ENCODE measurements at places on chromosomes 7 and 10.

DNA sequence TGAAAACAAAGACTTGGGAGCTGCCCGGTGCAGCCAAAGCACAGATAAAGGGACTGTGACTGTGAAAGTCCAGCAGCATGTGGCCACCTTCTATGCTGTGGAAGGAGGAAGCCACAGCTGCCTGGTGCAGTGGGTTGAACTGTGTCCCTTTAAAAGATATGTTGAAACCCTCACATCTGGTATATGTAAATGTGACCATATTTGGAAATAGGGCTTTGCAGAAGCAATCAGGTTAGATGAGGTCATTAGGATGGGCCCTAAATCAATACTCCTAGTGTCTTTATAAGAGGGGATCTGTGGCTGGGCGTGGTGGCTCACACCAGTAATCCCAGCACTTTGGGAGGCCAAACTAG is 136.9 kb downstream of the GLI3 start:
- H3K27ac ChIP-seq: no peak overlapping the region
- no peaks in the 10 kb centered on the region for H3K27me3 ChIP-seq
- no peaks in the 10 kb centered on the region for H3K36me3 ChIP-seq
- H3K4me3 ChIP-seq: no peak overlapping the region

DNA sequence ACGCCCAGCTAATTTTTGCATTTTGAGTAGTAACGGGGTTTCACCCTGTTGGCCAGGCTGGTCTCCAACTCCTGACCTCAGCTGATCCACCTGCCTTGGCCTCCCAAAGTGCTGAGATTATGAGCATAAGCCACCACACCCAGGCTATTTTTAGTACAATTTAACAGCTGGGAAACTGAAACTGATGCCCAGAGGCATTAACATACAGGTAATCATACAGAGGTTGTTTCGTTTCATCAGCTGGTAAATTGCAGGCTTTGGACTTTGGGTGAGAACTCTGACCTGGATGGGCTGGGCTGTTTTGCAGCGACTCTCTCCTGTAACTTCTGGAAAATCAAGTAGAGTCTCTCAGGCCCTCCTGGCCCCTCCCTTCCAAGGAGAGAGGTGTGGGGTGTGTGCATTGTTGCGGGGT is 6.2 kb upstream of the ACHE start:
- no peaks in the 10 kb centered on the region for H3K36me3 ChIP-seq
- H3K4me3 ChIP-seq: no peak overlapping the region
- H3K27ac ChIP-seq: no peak overlapping the region
- H3K27me3 ChIP-seq: peaks cover 50% of the 10 kb centered on the region
- peaks cover 4% of the 10 kb centered on the region for H3K4me1 ChIP-seq
- DNase-seq: no peak

- H3K4me3 ChIP-seq: no peak overlapping the region
- peaks cover 14% of the 10 kb centered on the region for H3K36me3 ChIP-seq
- no peak for DNase-seq
- peaks cover 71% of the 10 kb centered on the region for H3K4me1 ChIP-seq
- no peaks in the 10 kb centered on the region for H3K27me3 ChIP-seq
- H3K27ac ChIP-seq: no peak overlapping the region
These were observed 84.5 kb downstream of the SRPK2 start for GRCh38 chr7:105304040-105304895.

GRCh38 chr7:39656415-39656814 is 33.0 kb downstream of the RALA start:
- H3K4me3 ChIP-seq: no peak overlapping the region
- no peak overlapping the region for H3K27ac ChIP-seq
- peaks cover 4% of the 10 kb centered on the region for H3K4me1 ChIP-seq
- H3K36me3 ChIP-seq: peaks cover 48% of the 10 kb centered on the region
- no peak for DNase-seq

DNA sequence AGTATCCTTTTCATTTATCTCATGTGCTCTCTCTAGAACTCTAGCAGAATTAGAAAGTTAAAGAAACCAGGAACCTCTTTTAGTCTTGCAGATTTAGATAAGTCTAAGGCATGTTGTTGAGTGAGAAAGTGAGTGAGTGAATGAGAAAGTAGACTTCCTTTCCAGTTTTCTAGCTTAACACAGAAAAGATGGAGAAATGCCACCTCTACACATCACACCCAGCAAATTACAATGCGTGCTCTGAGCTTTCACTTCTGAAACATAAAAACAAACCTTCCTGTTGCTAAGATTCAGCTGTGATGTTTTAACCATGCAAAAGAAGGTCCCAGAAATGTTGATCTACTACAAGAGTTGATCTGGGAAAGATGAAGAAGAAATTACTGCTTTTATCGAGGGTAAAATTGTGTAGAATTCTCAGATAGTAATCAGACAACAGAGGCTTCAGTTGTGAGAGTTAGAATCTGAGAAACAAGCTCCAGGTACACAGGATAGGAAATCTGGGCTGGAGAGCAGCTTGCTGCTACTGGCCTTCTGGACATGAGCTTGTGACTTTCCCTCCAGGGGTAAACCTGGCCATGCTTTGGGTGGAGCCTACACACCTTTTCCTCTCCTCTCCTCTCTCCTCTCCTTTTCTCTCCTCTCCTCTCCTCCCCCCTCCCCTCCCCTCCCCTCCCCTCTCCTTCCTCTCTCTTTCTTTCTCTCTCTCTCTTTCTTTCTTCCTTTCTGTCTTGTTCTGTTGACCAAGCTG is 4.6 kb downstream of the CYP3A5 start:
- no peak for DNase-seq
- H3K36me3 ChIP-seq: no peaks in the 10 kb centered on the region
- no peaks in the 10 kb centered on the region for H3K27me3 ChIP-seq

DNA sequence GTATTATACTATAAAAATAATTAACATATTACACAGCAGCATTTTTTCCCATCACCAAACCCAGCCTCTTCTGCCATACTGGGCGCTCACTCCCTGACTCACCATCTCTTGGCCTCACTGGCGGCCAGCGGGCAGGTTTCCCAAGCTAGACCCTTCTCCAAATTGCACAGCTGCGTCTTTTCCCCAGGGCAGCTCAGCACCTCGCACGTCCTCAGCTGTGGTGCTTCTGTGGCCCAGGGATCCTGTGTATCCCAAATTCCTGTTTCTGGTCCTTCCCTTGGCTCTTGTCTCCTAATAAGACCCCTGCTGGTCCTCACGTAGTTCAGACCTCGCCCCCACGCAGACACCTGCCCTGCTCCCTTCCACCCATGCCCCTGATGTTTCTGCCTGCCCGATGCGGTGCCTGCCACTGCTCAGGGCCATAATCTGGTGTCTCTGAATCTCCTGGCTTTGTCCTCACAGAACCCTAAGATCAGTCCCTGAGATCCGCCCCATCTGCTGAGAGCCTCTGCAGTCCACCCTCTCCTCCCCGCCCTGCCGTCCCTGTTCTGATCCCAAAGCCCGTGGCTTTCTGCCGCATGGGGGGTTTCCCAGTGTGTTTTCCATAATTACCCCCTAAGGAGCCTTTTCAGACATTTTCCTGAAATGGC is 290.1 kb downstream of the TCERG1L start:
- no peak overlapping the region for H3K27ac ChIP-seq
- H3K36me3 ChIP-seq: no peaks in the 10 kb centered on the region
- H3K4me1 ChIP-seq: no peaks in the 10 kb centered on the region
- no peak overlapping the region for H3K4me3 ChIP-seq

DNA sequence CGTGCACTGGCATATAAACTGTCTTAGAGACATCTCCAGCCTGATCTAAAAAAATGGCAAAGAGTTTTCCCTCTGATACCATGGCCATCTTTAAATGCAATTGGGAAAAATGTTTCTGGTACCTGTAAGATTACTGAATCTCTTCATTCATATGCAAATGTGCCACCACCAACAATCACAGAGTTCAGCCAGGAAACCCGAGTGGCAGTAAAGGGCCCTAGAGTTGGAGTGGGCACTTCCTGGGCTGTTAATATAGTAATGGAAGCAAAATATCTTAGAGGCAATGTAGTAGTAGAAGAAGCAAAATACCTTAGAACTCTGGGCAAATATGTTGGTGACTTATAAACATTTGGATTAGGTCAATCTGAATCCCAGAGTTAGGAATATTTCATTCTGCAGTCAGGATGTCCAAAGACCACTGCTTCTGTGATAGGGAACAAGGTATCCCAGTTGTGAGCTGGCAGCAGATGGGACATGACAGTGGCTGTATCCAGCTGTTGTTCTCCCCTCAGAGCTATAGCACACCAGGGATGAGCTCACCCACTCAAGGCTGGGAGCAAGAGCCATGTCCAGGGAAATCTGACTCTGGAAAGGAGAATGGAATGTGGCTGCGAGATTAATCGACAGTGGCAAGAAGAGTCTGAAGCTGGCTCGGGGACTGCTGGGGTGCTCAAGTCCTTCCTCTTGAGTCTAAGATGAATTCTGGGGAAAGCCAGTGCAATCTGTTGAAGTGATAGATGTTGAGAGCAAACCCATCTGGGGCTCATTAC is 332.1 kb downstream of the PHTF2 start:
- no peaks in the 10 kb centered on the region for H3K27me3 ChIP-seq
- H3K4me1 ChIP-seq: no peaks in the 10 kb centered on the region
- no peak overlapping the region for H3K27ac ChIP-seq
- DNase-seq: no peak
- H3K4me3 ChIP-seq: no peak overlapping the region

DNA sequence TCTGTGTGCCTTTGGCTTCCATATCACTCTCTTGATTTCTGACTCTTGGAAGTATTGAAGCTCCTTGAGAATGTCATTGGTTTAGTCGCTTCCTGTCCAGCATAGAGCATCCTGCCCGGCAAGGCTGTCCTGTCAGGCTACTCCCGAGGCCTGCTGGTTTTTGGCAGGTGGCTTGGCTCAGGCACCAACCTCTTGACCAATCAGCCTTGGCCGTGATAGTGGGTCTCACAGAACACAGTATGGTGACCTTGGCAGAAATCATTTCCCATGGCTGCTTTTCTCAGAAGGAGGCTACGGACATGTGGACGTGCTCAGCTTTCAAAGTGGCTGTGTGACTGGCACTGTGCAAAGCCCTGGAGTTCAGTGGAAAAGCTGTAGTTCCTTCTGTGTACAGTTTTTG is 516.9 kb downstream of the REEP3 start:
- H3K4me3 ChIP-seq: no peak overlapping the region
- H3K27me3 ChIP-seq: peaks cover 9% of the 10 kb centered on the region
- H3K4me1 ChIP-seq: peaks cover 5% of the 10 kb centered on the region
- no peak overlapping the region for H3K27ac ChIP-seq
- DNase-seq: no peak
- no peaks in the 10 kb centered on the region for H3K36me3 ChIP-seq

- no peak for DNase-seq
- H3K4me3 ChIP-seq: no peak overlapping the region
- peaks cover 7% of the 10 kb centered on the region for H3K4me1 ChIP-seq
- no peak overlapping the region for H3K27ac ChIP-seq
- H3K36me3 ChIP-seq: no peaks in the 10 kb centered on the region
These were observed 319.2 kb upstream of the LRRN3 start for GRCh38 chr7:110771717-110772116.

DNA sequence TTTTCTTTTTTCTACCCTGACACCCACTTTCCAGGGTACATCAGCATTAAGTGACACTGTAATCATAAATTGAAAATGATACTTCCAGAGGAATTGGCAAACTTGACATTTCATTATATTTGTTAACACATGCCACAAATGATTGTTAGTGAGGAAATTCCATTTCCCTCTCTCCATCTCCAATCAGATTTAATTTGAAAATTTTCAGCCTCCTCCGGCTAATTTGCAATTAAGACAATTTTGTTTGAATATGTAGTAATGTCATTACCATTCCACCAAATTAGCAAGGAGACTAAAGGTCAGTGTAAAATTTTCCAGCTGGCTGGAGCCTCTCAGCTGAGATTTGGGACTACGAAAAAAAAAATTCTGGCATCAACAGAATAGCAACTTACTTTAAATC is 242.7 kb downstream of the FOXP2 start:
- no peak overlapping the region for H3K27ac ChIP-seq
- H3K36me3 ChIP-seq: no peaks in the 10 kb centered on the region
- H3K27me3 ChIP-seq: no peaks in the 10 kb centered on the region
- H3K4me3 ChIP-seq: no peak overlapping the region
- no peaks in the 10 kb centered on the region for H3K4me1 ChIP-seq

DNA sequence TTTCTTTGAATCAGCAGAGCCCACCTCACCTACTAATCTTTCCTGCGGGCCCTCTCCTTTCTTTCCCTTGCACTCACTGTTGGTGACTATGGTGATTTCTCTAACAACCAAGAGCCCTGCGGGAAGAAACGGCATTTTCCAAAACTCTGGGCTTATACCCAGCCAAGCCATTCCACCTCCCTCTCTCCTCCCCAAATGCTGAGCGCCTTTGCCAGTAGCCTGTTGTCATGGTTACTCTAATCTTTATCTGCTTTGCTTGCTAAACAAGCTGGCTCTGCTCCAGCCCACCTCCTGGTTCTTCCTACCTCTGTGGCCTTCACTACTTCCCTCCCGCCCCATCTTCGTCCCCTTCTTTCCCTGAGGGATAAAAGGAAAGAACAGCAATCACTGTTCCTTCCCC is 86.7 kb downstream of the DGKI start:
- H3K4me1 ChIP-seq: no peaks in the 10 kb centered on the region
- no peak overlapping the region for H3K27ac ChIP-seq
- no peaks in the 10 kb centered on the region for H3K36me3 ChIP-seq
- H3K4me3 ChIP-seq: no peak overlapping the region
- DNase-seq: no peak
- H3K27me3 ChIP-seq: peaks cover 4% of the 10 kb centered on the region

- H3K27ac ChIP-seq: no peak overlapping the region
- H3K27me3 ChIP-seq: peaks cover 35% of the 10 kb centered on the region
- H3K4me1 ChIP-seq: no peaks in the 10 kb centered on the region
- DNase-seq: no peak
- H3K36me3 ChIP-seq: no peaks in the 10 kb centered on the region
- no peak overlapping the region for H3K4me3 ChIP-seq
These were observed 50.6 kb downstream of the PNLIPRP2 start for GRCh38 chr10:116671274-116671926.

DNA sequence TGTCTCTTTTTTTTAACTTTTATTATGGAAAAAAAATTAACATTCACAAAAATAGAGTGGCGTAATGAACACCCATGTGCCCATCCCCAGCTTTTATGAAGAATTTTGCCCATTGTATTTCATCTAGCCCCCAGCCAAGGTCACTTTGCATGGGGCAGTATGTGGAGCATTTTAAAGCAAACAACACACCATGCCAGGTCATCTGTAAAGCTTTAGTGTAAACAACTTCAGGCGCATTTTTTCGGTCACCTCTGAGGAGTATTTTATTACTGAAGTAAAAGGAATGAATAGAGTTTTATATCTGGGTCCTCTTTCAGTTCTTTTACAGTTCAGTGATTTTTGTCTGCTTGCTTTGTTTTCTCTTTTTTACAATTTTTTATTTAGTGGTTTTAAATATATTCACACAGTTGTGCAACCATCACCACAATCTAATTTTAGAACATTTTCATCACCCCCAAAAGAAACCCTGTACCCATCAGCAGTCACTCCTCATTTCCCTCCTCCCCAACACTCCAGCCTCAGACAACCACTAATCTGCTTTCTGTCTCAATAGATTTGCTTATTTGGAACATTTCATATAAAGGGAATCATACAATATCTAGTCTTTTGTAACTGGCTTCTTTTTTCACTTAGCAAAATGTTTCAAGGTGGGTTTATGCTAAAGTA is 87.9 kb downstream of the SLC37A3 start:
- H3K4me1 ChIP-seq: peaks cover 9% of the 10 kb centered on the region
- no peak overlapping the region for H3K4me3 ChIP-seq
- no peak for DNase-seq
- peaks cover 8% of the 10 kb centered on the region for H3K27me3 ChIP-seq

GRCh38 chr7:147885869-147886268 is 704.7 kb upstream of the C7orf33 start:
- no peaks in the 10 kb centered on the region for H3K4me1 ChIP-seq
- H3K27ac ChIP-seq: no peak overlapping the region
- DNase-seq: no peak
- H3K27me3 ChIP-seq: no peaks in the 10 kb centered on the region

- no peak overlapping the region for H3K27ac ChIP-seq
- H3K36me3 ChIP-seq: peaks cover 79% of the 10 kb centered on the region
- no peak for DNase-seq
- no peaks in the 10 kb centered on the region for H3K27me3 ChIP-seq
These were observed 21.0 kb downstream of the OPTN start for GRCh38 chr10:13120786-13121499.
